Upper lobe of right lung (tissue), 1 donor: ENCODE measurements at places on chromosomes 5 and 9. TPM values are rescaled to one million over a fixed set of nuclear protein-coding genes. Genes with fewer than 3 reads are reported as not detected.

CCL28 gene
- 7.7 TPM for total RNA-seq

GRCh38 chr5:173686950-173687349, 70.5 kb upstream of the BOD1 start:
- DNase-seq, result no peak

- DNase-seq, result no peak
Observed at GRCh38 chr9:107218829-107219485, 64.1 kb upstream of the RAD23B start.

GRCh38 chr9:3446313-3446712, 79.5 kb downstream of the RFX3 start:
- DNase-seq, result no peak

TAF11L10 gene
- not detected for total RNA-seq

SPINK7 gene
- total RNA-seq, result not detected

DNA sequence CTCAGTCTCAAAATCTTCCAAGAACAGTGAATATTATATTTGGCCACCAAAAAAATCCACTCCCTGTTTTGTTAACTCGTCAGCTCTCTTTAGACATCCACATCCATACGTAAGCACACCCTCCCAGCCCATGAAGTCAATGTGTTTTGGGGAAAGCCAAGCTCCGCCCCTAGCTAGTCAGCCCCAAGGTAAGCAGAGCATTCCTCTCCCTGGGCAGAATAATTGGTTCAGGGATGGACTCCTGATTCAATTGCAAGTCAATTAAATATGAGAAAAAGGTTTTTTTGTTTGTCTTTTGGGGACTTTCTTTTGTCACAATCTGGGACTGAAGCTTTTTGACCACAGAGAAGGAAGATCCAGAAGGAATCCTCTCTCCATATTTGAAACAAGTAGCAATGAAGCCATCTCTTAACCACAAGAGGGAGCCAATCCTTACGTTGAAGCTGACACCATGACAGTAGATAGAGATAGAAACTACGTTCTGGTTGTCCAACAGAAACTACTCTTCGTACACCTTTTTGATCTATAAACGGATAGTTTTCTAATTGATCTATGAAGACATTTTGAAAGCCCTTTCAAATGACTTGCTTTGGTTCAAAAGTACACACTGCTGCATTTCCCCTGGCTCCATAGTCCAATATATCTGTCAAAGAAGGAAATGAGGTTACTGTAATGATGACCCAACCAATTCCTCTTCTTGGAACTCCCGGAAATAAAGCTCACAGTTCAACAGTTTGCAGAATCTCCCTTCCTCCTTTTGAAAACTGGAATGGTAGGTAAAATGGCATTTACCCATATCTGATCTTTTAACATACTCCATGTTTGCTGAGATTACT, 166.4 kb downstream of the TLE1 start:
- no peak for DNase-seq

GRCh38 chr5:136103118-136103517, 29.5 kb upstream of the SMAD5 start:
- no peak for DNase-seq

GRCh38 chr9:17135295-17136160, 688 bp downstream of the CNTLN start:
- DNase-seq, result peak; percentile 73

- no peak for DNase-seq
Observed at GRCh38 chr9:24416136-24416535, 129.6 kb downstream of the IZUMO3 start.

ERBIN gene
- 67.0 TPM for total RNA-seq

CCL27 gene
- not detected for total RNA-seq

SMIM32 gene
- not detected for total RNA-seq

DNA sequence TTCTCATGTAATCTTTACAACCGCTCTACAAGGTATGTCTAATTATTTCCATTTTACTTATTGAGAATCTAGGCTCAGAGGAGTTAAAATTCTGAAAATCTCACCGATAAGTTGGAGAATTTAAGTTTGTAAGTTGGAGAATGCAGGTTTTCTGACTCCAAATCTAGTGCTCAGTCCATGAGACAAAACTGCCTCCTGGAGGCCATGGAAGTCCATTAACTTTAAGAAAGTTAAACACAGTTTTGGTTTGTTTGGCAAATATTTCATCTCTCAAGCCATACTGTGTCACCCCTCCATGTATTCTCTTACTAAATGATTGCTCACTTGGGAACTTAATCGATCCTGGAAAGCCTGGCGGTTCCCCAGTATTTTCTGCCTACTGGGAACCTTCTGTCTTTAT, 52.6 kb downstream of the INIP start:
- no peak for DNase-seq

MZB1 gene
- 5.2 TPM for total RNA-seq

GRCh38 chr5:78792345-78793055, 143.9 kb upstream of the LHFPL2 start:
- DNase-seq, result no peak

IFNA21 gene
- not detected for total RNA-seq

CDH18 gene
- not detected for total RNA-seq

UGT3A1 gene
- not detected for total RNA-seq

DPH7 gene
- 30.2 TPM for total RNA-seq

SCGB3A2 gene
- total RNA-seq, result 186 TPM

GRCh38 chr5:67004730-67005350, 191.8 kb downstream of the CD180 start:
- DNase-seq, result no peak

GRCh38 chr5:40841068-40841805, at the start of gene CARD6:
TSS of gene CARD6 (plus strand) at chr5:40841367. CDS start at chr5:40841383, 16 bp downstream.
- no peak for DNase-seq

TPPP gene
- 16.1 TPM for total RNA-seq

DNA sequence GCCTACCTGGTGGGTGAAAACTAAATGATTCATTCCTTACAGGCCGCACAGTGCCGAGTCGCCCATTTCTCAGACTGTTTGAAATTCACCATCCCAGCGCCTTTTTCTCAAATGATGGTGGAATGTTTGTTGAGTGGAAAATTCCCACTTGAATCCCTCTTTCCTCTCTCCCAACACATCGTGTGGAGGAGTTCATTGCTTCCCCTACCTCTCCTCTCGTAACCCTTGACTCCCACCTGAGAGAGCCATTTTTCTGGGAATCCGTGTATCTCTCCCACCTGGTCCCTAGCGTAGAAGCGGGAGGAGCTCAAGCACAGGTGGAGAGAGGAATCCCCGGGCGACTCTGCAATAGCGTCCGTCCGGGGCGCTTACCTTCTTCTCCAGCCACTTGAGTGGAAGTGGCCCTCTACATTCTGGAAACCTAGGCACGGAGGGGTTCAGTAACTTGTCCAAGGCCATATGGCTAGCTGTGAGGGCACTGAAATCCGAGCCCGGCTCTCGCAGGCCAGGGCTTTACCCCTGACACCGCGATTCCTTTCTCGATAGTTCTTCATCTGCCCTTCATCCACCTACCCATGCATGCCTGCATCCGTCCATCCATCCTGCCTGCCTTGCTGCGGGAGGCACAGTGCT, 683 bp downstream of the OSMR start:
- no peak for DNase-seq

DNA sequence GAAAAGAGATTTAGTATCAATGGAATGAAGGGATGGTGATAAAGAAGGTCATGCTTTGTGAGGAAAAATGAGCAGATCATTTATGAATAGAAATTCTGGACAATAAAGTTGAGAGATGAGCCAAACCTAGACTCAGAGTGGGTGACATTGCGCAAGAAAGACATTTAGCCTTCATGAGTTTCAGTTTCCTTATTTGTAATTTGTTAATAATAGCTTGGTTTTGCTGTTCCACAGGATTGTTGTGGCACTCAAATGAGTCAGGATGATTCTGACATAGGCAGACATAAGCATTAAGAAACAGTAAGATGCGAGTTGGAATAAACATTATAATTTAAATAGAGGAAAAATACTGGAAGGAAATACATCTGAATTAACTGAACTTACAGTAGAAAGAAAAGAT, 34.8 kb downstream of the ITGA2 start:
- DNase-seq, result no peak

PPP1R26 gene
- total RNA-seq, result 27.5 TPM

- DNase-seq, result no peak
Observed at GRCh38 chr5:149693021-149693420, 37.1 kb upstream of the PPARGC1B start.

IL7R gene
- 226 TPM for total RNA-seq

DNA sequence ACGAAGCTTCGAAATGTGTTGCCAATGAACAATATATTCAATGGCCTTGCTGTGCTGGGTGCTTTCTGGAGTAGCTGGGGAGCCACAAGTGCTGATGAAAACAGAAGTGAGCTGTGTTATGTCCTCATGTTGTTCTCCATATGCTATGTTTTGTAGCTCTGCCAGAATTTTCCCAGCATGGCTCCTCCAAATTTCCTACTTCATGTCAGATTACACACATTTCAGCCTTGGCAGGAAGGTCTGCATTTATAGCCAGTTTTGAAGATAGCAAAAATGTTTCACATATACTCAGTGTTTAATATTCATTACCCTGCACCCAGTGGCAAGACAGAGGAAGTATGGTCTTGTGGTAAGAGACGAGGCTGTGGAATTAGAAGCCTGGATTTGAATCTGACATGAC, 22.6 kb upstream of the NMUR2 start:
- no peak for DNase-seq

IL4 gene
- total RNA-seq, result not detected
